ENCODE measurements at places on chromosomes 6 and 20.

DNA sequence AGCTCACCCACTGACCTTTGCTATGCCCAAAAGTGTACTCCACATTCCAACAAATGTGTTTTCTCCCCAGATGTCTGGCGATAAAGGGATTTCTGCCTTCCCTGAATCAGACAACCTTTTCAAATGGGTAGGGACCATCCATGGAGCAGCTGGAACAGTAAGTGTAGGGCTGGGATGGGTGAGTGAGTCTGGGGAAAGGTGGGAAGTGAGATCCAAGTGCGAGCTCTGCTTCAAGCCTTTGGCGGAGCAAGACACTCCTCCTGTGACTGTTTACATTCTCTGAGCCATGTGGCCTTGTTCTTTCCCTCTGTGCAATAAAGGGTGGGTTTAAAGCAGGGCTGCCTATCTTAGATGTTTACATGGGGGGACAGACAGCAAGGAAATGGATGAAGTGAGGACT is 1.9 kb downstream of the UBE2C start:
- no peak for DNase-seq

DNA sequence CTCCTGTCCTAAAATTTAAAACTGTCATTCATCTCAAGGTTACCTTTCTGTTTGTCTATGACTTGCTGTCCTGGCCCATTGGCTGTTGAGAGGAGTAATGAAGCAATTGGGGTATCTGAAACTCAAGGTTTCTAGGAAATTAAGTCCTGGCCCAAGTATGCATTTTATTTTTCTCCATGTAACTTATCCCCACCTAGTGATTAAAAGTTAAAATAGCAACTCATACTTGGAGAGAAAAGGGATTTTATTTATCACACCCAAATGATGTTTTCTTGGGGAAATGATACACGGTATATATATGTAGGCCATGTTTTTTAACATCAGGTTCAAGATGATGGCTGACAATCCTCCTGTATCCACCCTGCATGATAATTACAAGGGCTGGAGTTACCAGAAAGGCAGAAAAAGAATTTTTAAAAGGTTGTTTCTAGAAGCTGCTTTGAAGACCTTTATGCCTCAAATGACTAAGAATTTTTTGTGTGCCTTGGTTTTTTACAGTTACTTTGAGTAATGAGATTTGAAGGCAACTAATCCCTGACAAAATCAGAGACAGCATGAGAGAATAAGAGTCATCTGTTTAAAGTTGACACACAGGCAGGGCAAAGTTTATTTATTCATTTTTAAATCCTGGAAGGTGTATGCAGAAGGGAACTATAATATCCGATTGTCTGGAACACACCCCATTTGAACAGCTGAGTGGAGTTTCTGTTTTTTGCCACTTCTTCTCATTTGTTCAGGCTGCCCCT is 28.9 kb upstream of the C6orf58 start:
- DNase-seq = no peak

DNA sequence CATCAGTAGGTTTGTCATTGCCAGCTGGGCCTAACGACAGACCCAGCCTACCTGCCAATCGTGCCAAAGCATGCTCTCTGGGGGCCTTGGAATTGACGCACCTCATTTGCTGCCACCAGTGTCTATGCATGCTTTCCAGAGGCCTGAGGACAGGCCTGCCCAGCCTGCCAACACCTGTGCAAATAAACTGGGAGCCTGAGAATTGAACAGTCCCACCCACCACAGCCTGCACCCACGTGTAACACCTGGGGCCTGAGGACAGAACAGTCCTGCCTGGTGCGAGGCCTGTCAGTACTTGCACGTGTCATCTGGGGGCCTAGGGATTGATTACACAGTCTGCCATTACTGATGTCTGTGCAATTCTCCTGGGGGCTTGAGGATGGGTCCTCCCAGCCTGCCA is 6.2 kb upstream of the RNF217 start:
- DNase-seq = no peak

GRCh38 chr6:30935018-30935417 is 3.0 kb upstream of the SFTA2 start:
- DNase-seq = no peak

All from osteoblast (primary cell).